ENCODE measurements at places on chromosomes 5 and 9. TPM values are rescaled to one million over a fixed set of nuclear protein-coding genes. Genes with fewer than 3 reads are reported as not detected.

SSBP2 gene
- total RNA-seq = 11.0 TPM

DNA sequence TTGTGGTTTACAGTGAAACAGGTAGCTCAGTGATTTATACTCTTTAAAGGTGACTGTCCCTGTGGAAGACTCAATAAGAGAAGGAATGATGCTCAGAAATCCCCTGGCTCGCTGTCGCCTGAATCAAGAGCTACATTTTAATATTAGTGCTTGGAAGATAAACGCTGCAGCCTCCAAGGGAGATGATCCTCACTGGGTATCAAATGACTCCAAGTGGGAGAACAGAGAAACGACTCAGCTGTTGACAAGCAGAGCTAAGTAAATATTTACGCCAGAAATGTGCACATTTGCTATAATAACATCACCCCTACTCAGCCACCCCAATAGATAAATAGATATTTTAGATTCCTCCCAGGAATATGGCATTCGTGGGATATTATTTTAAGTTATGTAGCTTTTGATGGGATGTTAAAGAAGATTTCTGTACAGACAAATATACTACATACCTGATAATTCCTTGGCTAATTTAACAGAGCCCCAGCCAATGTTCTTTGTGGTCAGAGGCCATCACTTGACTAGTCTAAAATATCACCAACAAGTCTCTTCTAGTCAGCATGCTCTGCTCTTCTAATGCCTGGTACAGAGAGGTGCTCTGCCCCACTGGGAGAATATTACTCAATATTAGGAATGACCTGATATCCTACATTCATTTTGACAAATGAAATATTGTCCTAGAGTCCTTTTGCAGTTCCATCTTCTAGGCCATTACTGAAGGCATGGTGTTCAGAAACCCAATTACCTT is 18.3 kb upstream of the CCDC192 start:
- no peak for DNase-seq

GRCh38 chr9:76247426-76247825 is 146.8 kb downstream of the RFK start:
- no peak for DNase-seq

- no peak for DNase-seq
Measured at GRCh38 chr9:114055894-114056293, 22.2 kb downstream of the AMBP start.

- DNase-seq = no peak
Measured at GRCh38 chr9:18493451-18493993, 19.6 kb downstream of the ADAMTSL1 start.

PTGES2 gene
- 81.2 TPM for total RNA-seq

OR1N1 gene
- not detected for total RNA-seq

ZCCHC10 gene
- 19.8 TPM for total RNA-seq

WNT8A gene
- total RNA-seq = not detected

C9orf57 gene
- total RNA-seq = not detected
